ENCODE measurements at places on chromosomes 12 and 14.

DNA sequence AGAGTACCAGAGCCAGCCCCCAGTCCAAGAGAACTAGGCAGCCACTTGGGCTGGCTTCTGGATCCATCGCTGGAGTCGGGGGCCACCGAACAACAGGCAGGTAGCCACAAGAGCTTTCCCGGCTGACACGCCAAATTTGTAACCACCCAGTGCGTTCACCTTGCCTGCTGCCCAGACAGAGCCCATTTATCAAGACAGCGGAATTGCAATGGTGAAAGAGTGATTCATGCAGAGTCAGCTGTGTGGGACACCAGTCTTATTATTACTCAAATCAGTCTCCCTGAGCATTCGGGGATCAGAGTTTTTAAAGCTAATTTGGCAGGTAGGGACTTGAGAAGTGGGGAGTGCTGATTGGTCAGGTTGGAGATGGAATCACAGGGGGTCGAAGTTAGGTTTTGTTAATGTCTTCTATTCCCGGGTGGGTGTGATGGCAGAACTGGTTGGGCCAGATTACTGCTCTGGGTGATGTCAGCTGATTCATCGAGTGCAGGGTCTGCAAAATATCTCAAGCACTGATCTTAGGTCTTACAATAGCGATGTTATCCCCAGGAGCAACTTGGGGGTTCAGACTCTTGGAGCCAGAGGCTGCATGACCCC lies 64.3 kb downstream of the PDE6H start:
- no peak for DNase-seq

- no peak for DNase-seq
Measured at GRCh38 chr12:5783289-5783920, 161.7 kb downstream of the ANO2 start.

GRCh38 chr14:52012635-52013034 lies 23.3 kb downstream of the RTRAF start:
- DNase-seq = no peak

DNA sequence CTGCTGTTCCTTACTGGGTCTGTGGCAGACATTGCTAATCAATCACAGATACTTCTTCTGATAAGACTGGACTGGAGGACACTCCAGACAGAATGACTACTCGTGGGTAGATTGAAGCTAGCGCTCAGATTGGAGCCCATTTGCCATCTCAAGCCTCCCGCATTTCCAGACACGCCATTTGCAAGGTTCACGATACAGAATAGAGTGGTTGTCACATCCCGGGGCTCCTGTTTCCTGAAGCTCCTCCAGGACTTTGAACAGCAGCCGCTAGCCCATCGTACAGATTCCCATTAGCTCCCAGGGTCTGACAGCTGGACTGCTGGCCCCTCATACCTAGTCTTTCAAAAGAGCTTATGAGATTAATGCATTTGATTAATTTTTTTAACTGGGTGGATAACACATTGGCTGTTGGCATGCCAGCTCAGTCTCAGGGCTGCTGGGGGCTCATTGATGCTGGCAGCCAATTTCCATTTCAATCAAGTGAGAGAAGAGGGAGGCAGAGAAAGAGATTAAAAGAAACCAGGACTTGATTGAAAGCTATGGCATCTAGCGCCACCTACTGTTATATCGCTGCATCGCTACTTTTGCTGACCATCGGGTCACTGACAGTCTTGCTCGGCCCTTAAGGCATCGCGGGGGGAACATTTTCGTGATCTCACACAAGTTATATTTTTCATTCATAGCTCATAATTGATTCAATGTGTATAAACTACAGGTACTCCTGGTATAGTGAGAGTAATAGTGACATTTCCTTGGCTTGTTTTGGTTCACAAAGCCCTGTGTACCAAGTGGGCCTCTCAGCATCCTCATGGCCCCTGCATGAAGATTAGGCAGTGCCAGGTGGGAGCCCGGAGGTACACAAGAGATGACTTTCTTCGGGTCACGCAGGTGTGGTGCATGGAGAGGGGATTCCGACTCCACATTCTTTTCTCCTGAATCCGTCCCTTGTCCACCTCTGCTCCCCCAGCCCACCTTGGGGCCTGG lies 78.6 kb downstream of the CCDC60 start:
- peak; percentile 54 for DNase-seq

DNA sequence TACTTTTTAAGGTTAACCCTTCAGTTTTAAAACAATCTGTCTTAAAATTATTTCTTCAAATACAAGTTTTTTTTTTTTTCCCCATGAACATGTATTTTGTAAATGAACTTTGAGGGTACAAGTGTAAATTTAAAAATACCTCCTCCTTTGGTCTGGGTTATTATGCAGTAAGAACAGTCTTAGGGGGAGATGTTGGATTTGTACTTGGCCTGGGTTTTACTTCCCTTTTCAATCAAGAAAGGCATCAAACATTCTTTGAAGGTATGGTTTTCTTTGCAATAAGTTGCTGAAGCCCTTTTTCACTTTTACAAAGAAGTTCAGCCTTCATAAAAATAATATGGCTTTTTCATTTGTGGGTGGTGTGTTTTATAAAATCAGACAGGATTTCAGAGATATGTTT lies 20.5 kb downstream of the WBP11 start:
- no peak for DNase-seq

DNA sequence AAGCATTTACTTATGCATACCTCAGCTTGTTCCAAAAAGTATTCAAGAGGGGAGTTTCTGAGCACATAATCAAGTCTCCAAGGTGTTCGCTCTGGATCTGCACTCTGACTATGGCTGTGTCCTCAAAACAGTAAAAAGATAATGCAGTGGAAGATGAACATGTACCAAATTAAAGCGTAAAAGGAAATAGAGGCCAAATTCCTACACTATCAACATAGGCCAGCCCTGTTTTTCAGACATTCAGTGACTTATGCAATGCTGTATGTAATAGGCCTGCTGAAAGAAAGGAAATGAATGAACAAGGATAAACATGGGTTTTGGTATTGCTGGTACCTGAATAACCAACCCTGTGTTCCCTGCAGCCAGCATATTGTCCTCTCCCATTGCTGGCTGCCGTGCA lies 115.7 kb downstream of the SAMD4A start:
- DNase-seq = no peak

DNA sequence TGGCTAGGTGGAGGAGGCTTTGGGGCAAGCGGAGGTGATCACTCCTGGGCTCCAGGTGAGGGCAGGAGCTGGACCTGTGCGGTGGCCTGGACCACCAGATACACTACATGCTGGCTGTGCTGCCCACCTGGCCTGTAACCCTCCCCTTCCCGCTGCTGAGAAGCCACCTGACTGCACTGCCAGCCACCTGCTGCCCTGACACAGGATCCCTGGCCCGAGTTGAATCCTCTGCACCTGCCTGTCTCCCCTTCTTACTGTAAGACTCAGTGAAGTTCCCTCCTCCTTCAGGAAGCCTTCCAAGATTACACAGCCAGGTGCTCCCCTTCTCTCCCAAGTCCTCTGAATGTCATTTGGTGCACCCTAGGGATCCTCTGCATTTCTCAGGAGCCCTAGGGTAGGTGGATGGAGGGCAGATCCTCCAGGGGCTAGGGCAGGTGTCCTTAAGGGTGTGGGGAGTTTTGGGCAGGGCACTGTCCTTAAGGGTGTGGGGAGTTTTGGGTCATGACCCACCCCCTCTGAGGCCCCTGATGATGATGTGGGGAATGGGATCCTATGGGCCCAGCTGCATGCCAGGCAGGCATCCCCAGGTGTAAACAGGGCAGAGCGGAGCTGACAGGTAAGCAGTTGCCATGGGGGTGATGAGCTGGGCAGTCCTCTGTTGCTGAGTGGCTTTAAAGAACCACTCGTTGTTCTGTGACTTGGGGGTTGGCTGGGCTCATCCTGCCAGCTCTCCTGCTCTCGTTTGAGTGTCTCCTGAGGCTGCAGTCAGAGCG lies 6.7 kb upstream of the MTA1 start:
- no peak for DNase-seq

DNA sequence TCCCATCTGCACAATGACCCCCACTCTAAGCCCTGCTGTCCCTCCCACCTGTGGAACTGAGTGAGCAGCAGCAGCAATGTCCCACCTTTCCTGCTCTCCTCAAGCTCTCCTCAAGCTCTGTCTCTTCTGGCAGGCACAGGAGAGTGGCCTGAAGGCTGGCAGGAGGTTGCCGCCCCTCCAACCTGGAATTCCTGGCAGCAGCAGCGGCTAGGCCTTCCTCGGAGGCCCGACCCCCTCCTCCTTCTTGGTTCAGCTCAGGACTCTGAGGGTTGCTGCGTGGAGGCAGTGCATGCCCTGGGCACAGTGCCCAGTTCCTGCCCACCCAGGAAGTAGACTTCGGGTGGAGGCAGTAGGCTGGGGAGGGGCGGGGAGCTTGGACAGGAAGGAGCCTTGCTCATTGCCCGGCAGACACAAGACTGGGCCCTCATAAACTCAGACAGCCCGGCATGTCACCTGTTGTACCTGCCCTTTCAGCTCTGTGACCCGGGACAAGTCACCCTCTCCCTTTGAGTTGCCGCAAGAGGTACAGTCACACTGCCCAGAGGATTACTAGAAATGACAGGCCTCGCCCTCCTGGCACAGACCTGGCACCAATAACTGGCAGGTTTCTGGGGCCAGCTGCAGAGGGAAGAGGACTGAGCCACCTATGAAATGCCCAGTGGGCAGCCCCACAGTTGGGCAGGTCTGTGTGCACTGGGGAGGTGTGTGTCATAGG lies 2.1 kb upstream of the SERPINA1 start:
- DNase-seq = no peak

- no peak for DNase-seq
Measured at GRCh38 chr12:2858944-2859421, 2.1 kb upstream of the TEX52 start.

DNA sequence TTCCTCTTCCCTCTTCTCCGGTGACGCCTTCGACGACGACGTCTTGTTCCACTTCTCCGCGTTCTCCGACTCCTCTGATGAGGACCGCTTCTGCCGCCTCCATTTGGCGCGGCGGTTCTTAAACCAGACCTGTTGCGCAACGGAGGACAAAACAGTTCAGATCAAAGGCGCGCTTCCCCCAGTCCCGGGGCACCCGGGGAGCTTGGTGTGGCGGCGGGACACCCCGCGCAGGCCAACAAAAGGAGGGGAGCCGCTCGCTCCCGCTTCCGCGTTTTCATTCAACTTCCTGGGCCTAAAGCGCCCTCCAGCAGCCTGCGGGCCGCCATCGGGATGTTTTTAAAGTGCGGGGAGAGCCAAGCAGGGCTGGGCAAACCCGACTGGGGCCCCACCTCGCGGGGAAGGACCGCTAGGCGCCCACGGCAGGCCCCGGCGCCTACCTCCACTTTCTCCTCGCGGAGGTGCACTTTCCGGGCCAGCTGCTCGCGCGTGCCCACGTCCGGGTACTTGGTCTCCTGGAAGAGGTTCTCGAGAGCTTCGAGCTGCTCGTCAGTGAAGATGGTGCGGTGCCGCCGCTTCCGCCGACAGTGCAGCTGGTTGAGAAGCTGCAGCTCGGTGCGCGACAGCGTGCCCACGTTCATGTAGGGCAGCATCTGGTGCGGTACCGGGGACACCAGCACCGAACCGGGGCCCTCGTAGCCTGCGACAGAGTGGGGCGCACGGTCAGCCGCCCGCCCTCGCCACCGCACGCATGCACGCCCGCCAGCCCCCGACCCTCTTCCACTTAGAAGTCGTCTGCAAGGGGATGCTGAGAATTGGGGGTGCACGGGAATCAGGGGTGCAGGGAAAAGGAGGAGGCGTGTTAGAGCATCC lies 1.2 kb downstream of the GSC start:
- peak; percentile 13 for DNase-seq

DNA sequence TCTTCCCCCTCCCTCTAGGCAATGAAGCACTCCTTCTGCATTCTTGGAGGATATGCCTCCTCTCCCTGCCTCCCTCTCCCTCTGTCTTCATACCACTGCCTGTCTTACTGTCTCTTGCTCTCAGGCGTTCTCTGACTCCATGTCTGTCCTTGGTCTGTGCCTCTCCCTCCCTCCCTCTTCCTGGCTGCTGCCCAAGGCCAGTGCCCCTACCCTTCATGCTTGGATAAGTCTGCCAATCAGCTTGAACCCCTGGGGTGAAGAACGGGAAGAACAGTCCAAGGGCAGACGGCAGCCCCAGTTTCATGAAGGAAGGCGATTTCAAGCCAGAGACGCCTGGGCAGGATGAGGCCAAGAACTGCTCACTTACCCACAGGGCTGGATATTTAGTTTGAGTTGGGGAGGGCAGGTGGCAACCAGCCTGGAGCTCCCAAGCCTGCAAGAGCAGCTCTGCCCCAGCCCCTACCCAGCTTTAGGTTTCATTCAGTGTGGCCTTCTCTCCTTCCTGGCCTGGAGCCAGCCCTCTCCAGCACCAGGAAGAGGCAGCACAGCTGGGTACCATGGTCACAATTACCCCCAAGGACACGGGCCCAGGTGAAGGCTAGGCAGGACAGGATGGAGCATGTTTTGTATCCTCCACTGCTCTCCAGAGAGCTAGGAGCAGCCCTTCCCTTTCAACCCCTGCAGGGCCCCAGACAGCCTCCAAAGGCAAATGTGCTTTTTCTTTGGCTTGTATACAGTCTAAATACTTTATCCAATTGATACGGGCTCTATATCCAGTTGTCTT lies 35.8 kb upstream of the LTBP2 start:
- no peak for DNase-seq
